ENCODE measurements at places on chromosomes 1 and 21.
A peak's percentile ranks its signal among the peaks of the same experiment; 100 is the strongest.

- no peak for DNase-seq
Observed at GRCh38 chr1:151504759-151505158, 6.4 kb upstream of the CGN start.

- peak; percentile 77 for DNase-seq
Observed at GRCh38 chr1:183543619-183544204, 46.5 kb downstream of the NCF2 start.

DNA sequence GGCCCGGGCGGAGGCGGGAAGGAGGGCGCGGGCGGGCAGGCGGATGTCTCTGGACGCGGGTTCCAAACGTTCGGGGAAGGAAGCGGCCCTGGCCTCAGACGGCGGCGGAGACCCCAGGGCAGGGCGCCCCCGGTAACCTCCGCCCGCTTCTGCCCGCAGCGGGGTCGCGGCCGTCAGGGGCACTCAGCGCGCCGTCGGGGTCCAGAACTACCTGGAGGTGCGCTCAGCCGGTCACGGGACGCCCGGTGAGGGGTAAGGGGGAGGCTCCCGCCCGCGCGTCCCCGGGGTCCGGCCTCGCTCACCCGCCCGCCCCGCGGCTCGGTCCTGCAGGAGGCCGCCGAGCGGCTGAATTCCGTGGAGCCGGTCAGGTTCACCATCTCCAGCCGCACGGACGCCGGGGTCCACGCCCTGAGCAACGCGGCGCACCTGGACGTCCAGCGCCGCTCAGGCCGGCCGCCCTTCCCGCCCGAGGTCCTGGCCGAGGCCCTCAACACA is 406 bp downstream of the PUSL1 start:
- no peak for DNase-seq

DNA sequence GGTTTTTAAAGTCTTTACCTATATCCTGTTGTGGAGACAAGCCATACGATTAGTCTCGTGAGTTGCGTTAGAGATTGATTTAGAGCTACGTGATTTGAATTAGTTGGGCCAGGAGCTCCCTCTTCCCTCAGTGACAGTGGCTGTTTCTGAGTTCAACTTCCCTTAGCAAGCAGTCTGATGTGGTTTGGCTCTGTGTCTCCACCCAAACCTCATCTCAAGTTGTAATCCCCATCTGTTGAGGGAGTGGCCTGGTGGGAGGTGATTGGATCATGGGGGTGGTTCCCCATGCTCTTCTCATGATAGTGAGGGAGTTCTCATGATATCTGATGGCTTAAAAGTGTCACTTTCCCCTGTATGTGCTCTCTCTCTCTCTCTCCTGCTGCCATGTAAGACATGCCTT is 192.9 kb upstream of the PTGFR start:
- DNase-seq: no peak

- peak; percentile 20 for DNase-seq
Observed at GRCh38 chr1:84997667-84998600, 1.0 kb upstream of the MCOLN2 start.

DNA sequence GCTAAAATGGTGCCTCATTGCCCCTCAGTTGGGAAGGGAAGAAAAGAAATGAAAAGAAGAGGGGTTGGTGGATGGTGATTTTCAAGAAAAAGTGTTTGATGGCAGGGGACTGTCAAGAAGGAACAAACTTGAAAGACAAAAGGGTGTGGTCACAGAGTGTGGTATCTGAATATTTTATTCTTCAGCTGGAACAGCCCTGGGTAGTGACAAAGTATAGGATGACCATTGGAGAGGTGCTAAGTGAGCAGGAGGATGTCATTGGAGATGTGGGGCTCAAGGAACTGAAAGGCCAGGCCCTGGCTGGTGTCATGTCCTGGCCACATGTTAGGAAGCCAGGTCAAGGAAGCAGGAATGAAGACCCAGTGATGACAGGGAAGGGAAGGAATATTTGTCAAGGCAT is 71.0 kb upstream of the CD55 start:
- DNase-seq: no peak

Data from bronchial epithelial cell (primary cell).